ENCODE measurements at places on chromosomes 11 and 22. TPM values are rescaled to one million over a fixed set of nuclear protein-coding genes. Genes with fewer than 3 reads are reported as not detected.

- no peak for DNase-seq
These were observed 37.4 kb upstream of the ZBED5 start for GRCh38 chr11:10895285-10895684.

CNTN5 gene
- polyA plus RNA-seq = not detected

GRCh38 chr11:114799476-114799875, 121.1 kb downstream of the NXPE2 start:
- no peak for DNase-seq

MB gene
- polyA plus RNA-seq = not detected

DNA sequence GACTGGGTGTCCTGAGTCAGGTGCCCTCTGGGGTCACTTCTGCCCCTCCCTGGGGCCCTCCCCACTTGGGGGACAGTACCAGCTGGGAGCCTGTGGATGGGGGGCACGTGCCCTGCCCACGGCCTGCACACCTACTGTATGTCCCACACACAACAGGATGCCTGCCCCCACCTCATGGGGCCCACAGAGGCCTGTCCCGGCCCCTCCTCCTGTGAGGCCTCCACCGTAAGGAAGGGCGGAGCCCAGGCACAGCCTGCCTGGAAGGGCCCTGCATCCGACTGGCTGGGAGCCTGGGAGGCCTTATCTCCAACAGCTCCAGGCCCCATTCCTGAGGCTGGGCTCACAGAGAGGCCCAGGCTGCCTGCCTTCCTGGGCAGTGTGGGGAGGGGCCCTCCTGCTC, 47.8 kb downstream of the BRSK2 start:
- DNase-seq = no peak

MPZL2 gene
- not detected for polyA plus RNA-seq

DNA sequence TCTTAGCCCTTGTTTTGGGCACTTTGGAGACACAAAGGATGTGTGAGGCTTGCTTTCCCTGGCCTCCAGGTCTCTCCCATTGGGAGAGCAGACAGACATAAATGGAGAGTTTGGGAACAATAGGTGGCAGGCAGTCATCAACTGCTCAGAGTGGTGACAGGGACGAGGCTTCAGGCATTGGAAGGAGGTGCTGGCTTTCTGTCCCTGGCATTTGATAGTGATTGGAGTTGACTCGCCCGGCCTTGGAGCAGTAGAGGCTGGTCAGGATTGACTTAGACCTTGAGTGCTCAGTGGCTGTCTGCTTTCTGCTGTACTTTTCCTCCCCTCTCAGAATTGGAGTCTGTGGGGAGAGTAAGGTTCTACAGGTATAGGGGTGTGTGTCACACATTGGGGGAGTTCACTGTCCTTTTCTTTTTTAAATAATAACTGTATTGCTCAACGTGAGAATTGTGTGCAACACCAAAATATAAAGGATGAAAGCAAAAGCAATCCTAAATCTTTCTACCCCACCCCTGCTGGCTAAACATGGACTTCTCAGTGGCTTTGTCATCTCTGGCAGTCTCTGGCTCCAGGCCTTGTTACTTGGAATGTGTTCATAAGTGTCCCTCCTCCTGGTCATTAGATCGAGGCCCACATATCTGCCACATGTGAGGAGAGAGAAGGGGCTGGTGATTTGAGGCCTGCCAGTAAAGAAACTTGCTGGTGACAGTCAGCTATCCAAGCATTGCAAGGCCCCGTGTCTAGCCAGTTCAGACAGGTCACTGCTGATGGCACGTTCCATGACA, 21.1 kb downstream of the SHISA8 start:
- no peak for DNase-seq

All from AG04450 (cell line).